Heart left ventricle (tissue), 16 donors: ENCODE measurements at places on chromosomes 4 and X. TPM values are rescaled to one million over a fixed set of nuclear protein-coding genes. Genes with fewer than 3 reads are reported as not detected.

Gene ZNF630
- polyA plus RNA-seq, result 1.3 TPM

Gene PUDP
- polyA plus RNA-seq, result 11.2 TPM

Gene GAGE12E
- not detected for polyA plus RNA-seq

Gene MYOZ2
- 592 TPM for polyA plus RNA-seq

Gene ABCG2
- polyA plus RNA-seq, result 0.27 TPM

Gene HSFX4
- 0.07 TPM for polyA plus RNA-seq

Gene GAB1
- polyA plus RNA-seq, result 15.3 TPM

Gene MSANTD1
- 0.34 TPM for polyA plus RNA-seq

Gene COMMD8
- polyA plus RNA-seq, result 27.9 TPM

Gene MGARP
- 1.6 TPM for polyA plus RNA-seq

Gene C4orf51
- polyA plus RNA-seq, result not detected

Gene LRIT3
- 0.08 TPM for polyA plus RNA-seq

Gene SSX1
- polyA plus RNA-seq, result not detected

Gene IL1RAPL1
- 0.90 TPM for polyA plus RNA-seq

Gene CCDC158
- 0.23 TPM for polyA plus RNA-seq

Gene TBX22
- not detected for polyA plus RNA-seq

Gene GDPD2
- not detected for polyA plus RNA-seq

Gene CXCL10
- 0.10 TPM for polyA plus RNA-seq

Gene S100G
- polyA plus RNA-seq, result not detected

Gene ANXA10
- polyA plus RNA-seq, result not detected

Gene CDS1
- polyA plus RNA-seq, result 0.15 TPM

Gene SAT1
- 219 TPM for polyA plus RNA-seq

Gene PLXNB3
- 2.8 TPM for polyA plus RNA-seq

Gene PCDH7
- 39.8 TPM for polyA plus RNA-seq

Gene RGN
- 3.2 TPM for polyA plus RNA-seq

Gene CTAG1B
- not detected for polyA plus RNA-seq

Gene CHIC2
- polyA plus RNA-seq, result 17.8 TPM

Gene TMPRSS11E
- not detected for polyA plus RNA-seq

Gene SMR3B
- not detected for polyA plus RNA-seq

Gene PPP4R3C
- polyA plus RNA-seq, result not detected

Gene MAGED4
- polyA plus RNA-seq, result 1.5 TPM

Gene GABRE
- polyA plus RNA-seq, result 32.4 TPM

Gene TCP11X2
- polyA plus RNA-seq, result not detected

Gene TLL1
- 0.08 TPM for polyA plus RNA-seq

Gene SERPINA7
- not detected for polyA plus RNA-seq

Gene RHOXF2
- polyA plus RNA-seq, result not detected

Gene GRIA2
- not detected for polyA plus RNA-seq

Gene HPGD
- 0.43 TPM for polyA plus RNA-seq

Gene XAGE2
- not detected for polyA plus RNA-seq

Gene ESX1
- not detected for polyA plus RNA-seq

Gene TSPYL2
- polyA plus RNA-seq, result 167 TPM

Gene GUCY2F
- polyA plus RNA-seq, result not detected

Gene NEUROG2
- not detected for polyA plus RNA-seq

Gene NAP1L3
- polyA plus RNA-seq, result 2.3 TPM

Gene NHS
- polyA plus RNA-seq, result 0.22 TPM

Gene HAND2
- 72.8 TPM for polyA plus RNA-seq

Gene MOSPD2
- polyA plus RNA-seq, result 3.2 TPM
